ENCODE measurements at places on chromosomes 5 and 9.

DNA sequence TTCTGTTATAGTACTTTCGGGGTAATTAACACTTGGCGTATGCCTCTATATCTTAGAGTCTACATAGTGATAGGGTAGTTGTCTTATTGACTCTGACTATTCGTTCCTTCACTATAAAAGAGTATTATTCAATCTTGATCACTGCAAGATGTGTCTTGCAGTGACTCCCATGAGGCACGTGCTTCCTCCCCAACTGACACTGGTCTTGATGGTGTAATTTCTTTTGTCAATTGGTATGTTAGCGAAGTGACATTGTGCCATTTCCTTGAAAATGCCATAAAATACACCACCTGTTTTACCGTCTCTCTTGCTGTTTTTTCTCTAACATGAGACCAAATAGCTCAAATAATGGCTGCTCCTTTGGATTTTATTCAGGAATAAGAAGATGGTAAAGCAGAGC is 1314.1 kb upstream of the CDH6 start:
- DNase-seq = no peak

GRCh38 chr5:6755519-6755918 is 42.3 kb downstream of the TENT4A start:
- no peak for DNase-seq

DNA sequence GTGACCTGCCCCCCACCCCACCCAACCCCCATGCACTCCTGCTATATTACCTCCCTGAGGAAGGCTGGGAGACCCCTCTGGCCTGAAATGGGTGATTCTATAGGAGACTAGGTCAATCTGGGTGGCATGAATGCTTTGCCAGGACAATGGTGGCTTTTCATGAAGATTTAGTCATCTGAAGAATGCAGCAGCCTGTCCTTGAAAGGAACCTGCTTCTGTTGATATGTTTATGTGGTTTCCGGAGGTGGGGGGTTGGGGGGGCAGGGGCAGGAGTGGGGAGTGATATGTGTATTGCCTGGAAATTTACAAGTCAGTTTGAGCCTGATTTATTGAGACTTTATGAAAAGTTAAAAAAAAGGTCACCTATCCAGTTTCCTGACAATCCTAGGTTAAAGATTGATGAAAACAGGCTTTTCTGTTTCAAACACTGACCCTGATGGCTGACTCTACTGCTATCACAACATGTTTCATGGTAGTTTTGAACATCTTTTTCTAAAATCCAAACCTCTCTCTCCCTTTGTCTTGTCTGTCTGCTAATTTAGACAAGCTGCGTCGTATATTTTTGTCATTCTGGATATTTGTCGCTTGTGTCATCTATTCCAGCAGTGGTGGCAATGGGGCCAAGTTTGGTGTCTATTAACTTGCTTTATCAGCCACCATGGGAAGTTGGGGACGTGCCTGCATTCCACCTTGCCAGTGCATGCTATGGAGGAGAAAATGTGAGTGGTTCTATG is 153.7 kb upstream of the EGFLAM start:
- DNase-seq = no peak

- no peak for DNase-seq
Observed at GRCh38 chr9:8769153-8769552, 969.6 kb upstream of the DMAC1 start.

- DNase-seq = no peak
Observed at GRCh38 chr5:3893975-3894374, 298.3 kb downstream of the IRX1 start.

DNA sequence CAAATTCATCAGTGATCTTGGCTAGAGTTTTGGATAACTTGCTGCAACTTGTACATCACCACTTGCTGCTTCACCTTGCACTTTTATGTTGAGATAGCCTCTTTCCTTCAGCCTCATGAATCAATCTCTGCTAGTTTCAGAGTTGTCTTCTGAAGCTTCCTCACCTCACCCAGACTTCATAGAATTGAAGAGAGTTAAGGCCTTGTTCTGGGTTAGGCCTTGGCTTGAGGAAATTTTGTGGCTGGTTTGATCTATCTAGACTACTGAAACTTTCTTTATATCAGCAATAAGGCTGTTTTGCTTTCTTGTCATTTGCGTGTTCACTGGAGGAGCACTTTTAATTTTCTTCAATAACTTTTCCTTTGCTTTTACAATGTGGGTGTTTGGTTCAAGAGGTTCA is 12.8 kb downstream of the FER start:
- DNase-seq = no peak

DNA sequence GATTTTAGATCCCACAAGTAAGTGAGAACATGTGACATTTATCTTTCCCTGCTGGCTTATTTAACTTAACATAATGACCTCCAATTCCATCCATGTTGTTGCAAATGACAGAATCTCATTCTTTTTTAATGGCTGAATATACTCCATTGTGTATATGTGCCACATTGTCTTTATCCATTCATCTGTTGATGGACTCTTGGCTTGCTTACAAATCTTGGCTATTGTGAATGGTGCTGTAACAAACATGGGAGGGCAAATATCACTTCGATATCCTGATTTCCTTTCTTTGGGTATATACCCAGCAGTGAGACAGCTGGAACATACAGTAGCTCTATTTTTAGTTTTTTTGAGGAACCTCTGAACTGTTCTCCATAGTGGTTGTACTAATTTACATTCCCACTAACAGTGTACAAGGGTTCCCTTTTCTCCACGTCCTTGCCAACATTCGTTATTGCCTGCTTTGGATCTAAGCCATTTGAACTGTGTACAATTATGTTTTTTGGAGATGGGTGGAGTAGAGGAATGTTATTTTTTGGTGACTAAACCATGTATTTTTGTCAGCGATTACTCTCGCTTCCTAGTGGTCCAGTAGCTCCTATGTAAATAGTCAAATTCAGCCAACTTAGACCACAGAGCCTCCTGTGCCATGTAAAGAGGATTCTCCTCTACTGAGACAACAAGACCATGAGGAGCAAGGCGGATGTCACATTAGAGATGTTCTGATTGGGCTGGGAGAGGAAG is 60.6 kb downstream of the TNFSF15 start:
- DNase-seq = no peak

DNA sequence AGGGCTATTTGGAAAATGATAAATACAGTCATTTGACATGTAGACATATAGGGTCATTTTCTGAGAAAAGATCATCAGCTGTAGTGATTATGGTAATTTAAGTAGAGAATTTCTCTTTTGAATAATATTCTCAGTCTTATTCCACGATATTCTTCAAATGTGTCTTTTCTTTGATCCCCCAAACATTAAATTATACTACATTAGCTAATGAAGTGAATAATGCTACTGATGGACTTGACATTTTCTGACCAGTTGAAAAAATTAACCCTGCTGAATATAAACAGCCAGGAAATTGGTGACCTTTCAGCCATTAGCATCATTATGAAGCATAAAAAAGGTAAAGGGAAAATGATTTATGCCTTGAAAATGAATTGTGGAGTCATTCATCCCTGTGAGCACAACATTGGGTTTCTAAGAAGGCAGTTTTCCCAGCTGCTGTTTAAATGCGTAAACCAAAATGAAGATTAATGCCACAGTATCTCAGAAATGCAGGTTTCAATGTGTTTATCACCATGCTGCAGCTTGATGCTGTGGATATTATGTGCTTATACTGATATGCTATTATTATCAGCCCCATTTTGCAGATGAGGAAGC is 489.1 kb downstream of the KCTD16 start:
- DNase-seq = no peak

GRCh38 chr5:440401-441201 is 2.4 kb upstream of the EXOC3 start:
- no peak for DNase-seq

GRCh38 chr5:107199756-107200155 is 471.0 kb downstream of the EFNA5 start:
- DNase-seq = no peak

DNA sequence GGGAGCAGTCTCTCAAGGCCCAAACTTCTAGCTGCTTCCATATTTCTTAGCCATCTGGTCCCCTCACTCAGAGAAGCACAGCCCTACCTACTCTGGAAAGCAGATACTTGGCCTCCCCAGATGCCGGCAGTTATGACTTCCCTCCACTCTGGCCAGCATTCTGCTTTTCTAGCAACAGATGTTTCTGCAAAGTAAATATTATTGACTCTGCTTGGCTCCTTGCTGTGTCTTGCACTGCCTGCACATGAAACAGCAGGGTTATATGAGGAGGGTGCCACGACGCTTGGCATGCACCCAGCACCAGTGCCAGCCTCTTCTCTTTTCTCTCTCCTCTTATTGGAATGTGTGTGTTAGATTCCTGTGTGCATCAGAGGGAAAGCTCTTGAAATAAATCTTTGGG is 99.7 kb downstream of the ARHGAP26 start:
- DNase-seq = no peak

DNA sequence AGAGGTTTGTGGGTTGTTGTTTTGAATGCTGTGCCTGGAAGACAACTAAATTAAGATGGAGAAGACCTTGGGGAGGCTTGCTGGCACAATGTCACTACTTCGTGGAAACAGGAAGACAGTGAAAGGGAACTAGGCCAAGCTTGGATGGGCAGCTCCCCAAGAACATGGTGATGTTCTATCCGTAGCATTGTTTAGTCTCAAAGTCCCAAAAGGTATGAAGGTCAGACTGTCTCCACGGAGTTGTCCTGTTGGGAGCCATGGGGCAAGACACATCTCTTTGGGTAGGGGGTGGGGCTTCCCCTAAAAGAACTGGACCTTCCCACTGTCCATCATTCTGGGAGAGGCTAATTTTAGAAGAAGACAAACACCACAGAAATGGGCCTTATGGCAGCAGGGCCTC is 140.5 kb downstream of the ENTREP1 start:
- DNase-seq = no peak

- no peak for DNase-seq
Observed at GRCh38 chr9:127943011-127943662, 5.5 kb upstream of the DPM2 start.

- DNase-seq = no peak
Observed at GRCh38 chr5:95777441-95777840, 45.1 kb downstream of the GLRX start.

DNA sequence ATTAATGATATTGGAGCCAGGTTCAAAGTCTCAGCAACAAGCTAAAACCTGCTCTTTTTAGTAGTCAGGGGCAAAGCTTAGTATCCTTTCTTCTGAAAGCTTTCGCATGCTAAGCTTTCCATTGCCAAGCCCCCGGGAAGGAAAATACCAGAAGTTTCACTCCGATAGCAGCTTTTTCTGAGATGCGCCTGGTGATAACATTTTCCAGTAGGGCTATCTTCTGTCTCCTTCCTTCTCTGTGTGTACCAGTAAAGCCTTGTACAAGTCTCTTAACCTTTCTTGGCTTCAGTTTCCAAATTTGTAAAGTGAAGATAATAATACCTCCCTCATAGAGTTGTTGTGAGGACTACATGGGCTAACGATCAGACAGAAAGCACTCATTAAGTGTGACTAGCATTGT is 36.7 kb downstream of the DOCK8 start:
- DNase-seq = no peak

- no peak for DNase-seq
Observed at GRCh38 chr5:150516011-150516410, 8.1 kb downstream of the NDST1 start.

DNA sequence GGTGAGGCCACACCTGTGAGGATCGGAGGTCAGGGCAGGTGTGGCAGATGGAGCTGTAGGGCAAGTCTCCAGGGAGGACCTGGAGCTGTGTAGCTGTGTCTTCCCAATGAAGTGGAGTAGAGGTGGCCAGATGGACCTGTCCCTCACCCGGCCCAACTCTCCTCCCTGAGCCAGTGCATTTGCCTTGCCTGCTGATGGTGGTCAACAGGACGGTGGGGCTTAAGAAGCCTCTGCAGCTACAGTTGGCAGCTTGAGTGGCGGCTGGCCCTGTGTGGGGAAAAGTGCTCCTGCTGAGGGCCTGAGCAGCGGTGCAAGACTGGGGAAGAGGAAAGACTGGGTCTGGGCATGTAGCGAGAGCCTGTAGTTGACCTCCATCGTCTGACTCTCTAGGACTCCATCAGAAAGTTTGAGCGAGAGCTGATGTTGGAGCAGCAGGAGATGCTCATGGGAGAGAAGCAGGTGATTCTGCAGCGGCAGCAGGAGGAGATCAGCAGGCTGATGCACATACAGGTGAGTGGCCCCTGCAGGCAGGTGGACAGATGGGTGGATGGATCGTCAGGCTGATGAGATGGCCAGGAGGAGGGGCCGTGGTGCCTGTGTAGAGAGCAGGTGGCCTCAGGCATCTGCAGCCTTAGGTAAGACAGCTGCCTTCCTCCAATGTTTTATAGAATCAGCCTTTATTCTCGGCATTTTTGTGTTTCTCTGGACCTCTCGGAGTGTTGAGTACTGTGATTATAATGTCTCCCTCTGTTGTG is 24.9 kb downstream of the PITX1 start:
- DNase-seq = no peak

- DNase-seq = no peak
Observed at GRCh38 chr5:175681968-175682340, 24.1 kb downstream of the HRH2 start.

GRCh38 chr9:90789408-90789807 is 12.2 kb upstream of the SYK start:
- no peak for DNase-seq

DNA sequence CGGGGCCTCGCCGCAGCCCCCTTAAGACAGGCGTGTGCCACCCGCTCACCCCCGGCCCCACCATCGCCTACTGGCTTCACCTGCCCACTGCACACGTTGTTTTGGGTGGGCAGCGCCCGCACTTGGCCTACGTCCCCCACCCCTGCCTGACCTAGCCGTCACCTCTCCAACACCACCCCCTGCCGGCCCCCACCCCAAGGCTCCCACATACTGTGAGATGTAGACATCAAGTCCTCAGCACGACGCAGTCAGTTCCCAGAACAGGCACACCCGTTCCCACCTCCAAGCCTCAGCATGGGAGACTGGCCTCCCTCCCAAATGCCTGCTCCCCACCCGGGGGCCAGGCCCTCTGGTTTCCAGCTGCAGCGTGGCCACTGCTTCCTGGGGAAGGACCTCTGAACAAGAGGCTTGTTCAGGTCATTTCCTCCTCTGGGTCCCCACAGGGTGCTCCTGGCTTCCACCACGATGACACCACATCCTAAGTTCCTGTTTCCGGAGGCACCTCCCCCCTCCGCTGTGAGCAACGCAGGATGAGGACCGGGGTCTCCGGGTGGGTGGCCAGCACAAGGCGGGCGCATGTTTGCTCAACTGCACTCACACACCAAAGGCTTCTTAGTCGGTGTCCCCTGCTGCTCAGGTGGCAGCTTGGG is 11.3 kb downstream of the DBN1 start:
- DNase-seq = no peak

DNA sequence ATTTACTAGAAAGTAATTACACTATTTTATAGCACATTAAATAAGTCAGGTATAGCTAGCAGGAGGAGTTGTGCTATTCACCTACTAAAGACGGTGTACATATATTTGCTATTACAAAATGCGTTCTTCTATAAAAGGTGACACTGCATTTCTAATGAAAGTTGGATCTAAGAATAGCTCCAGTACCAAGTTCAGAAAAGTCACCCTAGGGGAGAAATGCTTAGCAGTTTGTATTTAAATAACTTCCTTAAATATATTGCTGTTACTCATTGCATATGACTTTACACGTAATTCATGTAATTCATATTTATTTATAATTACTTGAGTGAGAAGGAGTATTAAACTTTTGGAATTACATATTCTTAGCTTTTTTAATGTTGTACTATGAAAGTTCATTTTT is 7.0 kb upstream of the SUB1 start:
- DNase-seq = no peak
